ENCODE measurements at places on chromosomes 13 and 19.

DNA sequence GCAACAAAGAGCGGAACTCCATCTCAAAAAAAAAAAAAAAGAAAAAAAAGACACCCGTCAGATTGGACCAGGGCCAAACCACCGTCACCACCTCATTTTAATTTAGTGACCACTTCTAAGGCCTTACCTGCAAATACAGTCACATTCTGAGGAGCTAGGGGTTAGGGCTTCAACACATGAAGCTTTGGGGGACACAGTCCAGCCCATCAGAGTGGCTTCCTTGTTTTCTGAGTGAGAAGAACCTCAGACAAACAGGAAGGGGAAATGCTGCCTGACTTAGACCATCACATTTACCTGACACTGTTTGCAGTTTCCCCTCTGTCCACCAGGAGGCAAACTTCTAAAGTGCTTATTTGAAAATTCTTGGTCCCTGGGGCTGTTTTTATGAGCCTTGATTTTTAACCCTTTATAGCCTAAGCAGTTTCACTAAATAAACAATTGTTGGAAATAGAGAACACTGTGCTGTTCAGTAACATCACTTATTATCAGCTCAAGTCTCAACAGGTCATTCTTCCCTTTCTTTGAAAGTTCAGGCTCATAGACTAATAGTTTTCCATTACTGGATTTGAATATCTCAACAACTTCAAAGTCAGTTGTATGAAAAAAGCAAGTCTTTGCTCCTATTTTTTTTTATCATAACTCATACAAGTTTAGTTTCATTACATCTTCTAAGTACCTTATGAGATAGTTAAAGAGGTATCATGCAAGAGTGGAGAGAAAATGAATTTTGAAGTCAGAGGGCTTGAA, 74.9 kb upstream of the WASF3 start:
- DNase-seq = peak; percentile 57

DNA sequence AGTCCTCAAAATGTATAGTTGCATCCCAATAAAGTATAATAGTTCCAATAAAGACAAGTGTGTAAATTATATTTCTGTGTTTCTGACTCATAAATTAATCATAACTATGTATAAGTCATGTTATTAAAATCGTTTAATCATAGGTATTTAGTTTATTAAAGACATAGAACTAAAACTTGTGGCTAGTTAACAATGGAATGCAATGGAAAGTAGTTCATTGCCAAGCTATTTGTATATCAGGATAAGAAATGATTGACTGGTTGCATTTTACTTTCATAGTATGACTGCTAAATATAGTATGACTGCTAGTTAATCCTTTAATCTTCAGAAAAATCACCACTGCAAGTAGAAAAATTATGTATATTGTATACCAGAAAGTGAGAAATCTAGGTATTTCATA, 16.9 kb downstream of the COG3 start:
- no peak for DNase-seq

GRCh38 chr13:52405767-52406494, at the start of gene THSD1:
THSD1 (minus strand) TSS chr13:52406172; CDS start chr13:52402600, 3,572 bp downstream.
- DNase-seq = peak; percentile 53

DNA sequence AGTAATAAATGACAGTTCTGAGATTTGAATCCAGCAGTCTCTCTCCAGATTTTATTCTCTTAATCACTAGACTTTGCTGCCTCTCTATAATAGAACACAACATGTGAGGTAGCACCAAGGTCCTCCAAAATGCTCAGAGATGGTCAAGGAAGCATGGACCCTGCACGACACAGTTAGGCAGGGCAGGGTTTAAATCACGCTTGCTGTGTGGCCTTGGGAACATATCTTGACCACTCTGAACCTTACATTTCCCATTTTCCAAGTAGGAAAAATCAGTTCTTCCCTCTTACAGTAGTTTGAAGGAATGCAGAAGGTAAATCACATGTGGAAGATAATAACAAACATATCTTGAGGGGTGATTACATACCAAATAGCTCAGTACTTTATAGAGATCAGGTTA, 6.3 kb downstream of the SYT3 start:
- no peak for DNase-seq

DNA sequence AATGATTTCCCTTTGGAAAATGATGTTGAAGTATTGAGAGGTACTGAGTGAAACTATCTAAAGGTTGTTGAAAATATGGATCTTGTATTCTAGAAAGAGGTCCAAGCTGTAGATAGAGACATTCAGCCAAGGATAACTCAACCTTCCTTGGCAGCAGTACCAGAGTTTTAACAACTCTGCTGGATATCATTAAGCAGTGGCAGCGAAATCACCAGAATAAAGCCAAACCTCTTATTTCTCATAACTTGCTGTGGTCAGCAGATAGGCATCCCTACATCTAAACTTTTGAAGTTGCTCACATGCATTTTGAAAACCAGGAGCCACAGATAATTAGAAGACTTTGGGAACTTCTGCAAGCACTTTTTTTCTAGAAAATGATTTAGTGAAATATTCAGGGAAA, 559.8 kb downstream of the IRS2 start:
- no peak for DNase-seq

GRCh38 chr19:42764836-42765235, 642 bp downstream of the PSG8 start:
- DNase-seq = no peak

DNA sequence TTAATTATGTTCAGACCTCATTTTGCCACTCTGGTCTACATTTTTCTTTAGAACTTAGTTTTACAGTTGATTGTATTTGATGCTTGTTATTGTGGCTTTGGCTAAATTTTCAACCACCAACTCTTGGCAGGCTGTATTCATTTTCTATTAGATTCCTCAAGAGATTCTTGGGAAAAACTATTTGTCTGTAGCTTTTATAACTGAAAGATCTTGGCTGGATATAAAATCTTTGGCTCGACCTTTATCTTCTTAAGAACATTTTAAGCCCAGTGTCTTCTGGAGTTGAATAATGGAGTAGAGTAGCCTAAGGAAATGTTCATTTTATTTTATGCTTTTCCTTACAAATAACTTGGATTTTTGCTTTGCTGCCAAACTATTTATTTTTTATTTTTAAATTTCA, 848.5 kb downstream of the PCDH17 start:
- no peak for DNase-seq

- no peak for DNase-seq
Measured at GRCh38 chr19:50252111-50252886, 48.9 kb downstream of the MYH14 start.

Data from mammary epithelial cell (primary cell).